NAMALWA (cell line): ENCODE measurements at places on chromosomes 11 and 22.
A peak's percentile ranks its signal among the peaks of the same experiment; 100 is the strongest.

DNA sequence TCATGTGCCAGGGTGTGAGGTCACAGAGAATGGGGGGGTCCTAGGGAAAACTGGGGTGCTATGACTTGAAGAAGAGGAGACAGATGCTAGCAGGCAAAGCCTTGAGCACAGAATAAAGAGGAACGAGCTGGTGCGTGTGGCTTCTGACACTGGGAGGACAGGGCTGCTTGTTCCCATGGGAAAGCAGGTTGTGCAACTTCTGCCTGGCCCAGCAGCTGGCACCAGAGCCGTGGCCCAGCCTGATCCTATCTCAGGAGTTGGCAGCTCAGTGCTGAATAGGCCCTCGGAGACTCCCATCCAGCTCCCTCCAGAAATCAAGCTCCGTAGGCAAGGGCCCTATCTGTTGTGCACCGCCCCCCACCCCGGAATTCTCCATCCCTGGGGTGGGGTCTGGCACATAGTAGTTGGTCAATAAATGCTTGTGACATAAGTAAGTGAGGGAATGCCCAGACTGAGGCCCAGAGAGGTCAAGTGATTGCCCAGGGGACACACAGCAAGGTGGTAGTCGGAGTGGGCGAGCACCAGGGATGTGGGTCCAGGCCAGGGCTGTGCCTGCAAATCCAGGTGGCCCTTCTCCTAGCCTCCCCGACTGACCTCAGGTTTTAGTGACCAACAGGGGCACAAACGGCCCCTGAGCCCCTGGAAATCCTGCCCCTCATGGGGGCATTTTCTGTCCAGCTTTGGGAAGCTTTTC, 19.5 kb upstream of the FADD start:
- DNase-seq, result no peak

- DNase-seq, result no peak
These were observed 259.7 kb downstream of the INSC start for GRCh38 chr11:15374418-15374817.

DNA sequence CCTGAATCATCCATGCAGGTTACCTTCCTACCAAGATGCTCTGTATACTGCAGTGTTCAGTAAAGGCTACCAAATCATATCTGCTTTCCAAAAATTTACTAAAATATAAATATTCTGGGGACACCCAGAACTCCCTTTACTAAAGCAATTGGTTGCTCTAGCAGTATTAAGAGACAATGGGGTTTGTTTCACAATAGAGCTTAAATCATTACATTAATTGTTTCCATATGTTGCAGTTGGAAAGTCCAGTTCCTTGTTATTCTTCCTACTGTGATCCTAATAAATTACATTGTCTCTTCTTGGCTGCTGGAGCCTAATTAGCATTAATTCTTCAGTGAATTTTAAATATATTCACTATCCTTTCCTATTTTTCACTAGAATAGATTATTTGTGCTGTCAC, 316.0 kb upstream of the MTNR1B start:
- DNase-seq, result no peak

- DNase-seq, result no peak
These were observed 2.5 kb downstream of the DCHS1 start for GRCh38 chr11:6653097-6653496.

GRCh38 chr22:26589845-26590736, at the start of gene TPST2:
TSS of gene TPST2 (minus strand) at chr22:26590132. CDS start at chr22:26541630, 48,502 bp downstream.
- DNase-seq, result peak; percentile 81

GRCh38 chr11:106854429-106854828, 163.8 kb downstream of the GUCY1A2 start:
- DNase-seq, result no peak

DNA sequence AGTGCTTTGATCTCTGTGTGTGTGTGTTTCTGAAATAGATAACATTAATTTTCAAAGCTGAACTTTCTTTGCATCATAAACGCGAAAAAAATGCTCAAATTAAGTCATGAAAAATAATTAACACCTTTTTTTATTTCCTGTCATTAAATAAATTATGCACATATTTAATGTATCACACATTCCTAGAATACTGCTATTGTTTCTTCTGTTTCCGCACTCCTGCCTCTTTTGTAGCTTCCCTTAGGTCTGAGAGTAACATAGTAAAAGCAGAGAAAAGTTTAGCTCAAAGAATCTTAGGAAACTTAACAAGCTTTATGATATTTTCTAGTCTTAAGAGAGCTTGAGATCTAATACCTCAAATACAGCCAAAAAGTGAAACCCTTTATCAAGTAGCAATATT, 504.2 kb downstream of the JRKL start:
- no peak for DNase-seq

DNA sequence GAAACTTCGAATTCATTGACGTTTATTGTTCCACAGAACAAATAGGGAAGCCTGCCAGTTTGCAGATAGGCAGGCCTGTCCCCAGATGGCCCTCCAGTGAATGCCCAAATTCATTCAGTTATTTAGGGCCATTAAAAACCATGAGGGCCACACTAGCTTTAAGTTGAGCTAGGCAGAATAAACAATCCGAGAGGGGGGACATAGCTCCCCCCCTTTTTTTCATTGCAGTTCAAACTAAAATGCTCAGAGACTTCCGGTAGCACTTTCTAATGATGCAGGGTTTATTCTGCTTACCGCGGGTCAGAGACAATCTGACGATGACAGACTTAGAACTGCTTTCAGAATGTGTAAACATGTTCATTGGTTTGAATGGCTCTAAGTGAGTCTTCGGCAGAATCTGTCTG, 72.0 kb downstream of the ZBTB16 start:
- no peak for DNase-seq

DNA sequence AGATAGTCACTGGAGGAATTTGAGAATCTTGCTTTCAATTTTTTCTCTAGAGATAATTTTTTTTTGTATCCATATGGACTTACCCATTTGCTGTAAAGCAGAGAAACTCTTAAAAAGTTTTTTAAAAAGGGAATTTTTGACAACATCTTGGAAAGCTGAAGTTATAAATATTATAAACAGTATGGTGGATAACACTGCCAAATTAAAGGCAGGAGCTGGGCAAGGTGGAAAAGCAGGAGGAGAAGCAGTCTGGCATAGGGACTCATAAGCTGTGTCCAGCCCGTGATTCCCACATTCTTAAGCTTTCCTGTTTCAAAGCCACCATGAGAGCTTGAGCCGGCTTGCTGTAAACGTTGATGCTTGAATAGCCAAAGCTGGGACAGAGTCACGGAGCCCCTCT, 149.5 kb downstream of the NAV2 start:
- no peak for DNase-seq

DNA sequence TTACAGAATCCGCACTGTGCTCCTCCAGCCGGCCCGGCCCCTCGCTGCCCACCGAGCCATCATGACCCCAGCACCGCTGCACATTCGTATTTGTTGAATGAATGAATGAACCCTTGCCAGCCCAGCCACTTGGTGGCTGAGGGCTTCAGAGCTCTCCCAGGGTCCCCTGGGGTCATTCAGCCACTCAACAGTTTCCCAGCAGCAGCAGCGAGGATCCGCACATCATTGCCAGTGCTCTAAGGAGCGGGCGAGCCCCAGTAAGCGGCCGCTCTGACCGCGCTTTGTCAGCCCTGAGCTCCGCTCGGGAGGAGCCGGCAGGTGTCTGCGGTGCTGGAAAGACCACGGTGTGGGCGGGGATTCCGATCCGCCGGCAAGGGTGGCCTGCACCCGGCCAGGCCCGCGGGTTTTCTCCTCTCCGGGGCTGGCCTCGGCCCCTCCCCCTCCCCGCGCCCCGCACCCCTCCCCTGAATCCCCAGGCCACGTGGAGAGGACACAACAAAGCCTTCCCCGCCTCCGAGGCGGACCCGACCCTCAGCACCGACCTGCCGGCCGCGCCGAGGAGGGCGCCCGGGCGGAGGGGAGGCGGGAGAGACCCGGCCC, 563 bp downstream of the BID start:
- DNase-seq, result peak; percentile 76

DNA sequence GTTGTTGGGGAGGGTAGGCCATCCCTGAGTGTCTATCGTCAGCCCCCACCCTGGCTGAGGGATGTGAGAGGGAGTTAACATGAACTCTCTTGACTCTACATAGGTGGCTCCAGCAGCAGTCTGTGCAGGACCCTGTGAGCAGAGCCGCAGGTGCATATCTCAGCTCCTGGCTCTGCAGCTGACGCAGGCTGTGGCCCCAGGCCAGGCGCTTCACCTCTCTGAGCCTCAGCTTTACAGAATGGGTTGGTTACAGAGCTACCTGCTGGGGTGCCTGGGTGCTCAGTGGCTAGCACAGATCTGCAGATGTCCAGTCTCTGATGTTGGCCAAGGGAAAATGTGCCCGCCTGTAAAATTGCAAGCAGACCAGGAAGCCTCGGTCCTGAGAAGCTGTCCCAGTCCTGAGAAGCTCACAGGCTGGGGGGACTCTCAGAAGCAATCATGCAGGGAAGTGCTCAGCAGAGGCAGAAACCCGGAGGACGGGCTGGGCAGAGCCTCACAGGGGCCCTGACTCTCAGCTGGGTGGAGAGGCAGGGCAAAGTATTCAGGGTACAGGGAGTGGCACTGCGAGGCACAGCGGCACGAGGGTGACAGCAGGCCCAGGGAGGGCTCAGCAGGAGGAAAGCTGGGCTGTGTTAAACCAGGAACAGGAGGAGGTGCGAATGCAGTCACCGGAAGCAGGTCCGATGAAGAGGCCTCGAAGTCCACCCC, 15.9 kb upstream of the LRP5 start:
- no peak for DNase-seq

DNA sequence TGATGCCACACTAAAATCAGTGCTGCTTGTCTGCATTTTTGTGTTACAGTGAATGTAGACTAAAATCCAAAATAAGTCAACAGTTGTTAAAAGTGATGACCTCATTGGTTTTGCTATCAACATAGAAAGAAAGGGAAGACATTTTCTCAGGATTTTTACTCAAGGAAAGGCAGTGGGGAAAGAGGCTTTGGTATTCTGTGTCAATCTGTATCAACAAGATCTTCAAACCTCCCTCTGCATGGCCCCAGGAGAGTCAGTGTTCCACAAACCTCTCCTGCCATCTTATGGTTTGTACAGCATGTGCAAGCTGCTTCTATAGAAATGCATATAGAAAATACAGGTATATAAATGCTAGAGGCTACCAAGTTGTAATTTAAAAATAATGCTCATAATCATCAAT, 13.8 kb upstream of the OR51M1 start:
- DNase-seq, result peak; percentile 7

DNA sequence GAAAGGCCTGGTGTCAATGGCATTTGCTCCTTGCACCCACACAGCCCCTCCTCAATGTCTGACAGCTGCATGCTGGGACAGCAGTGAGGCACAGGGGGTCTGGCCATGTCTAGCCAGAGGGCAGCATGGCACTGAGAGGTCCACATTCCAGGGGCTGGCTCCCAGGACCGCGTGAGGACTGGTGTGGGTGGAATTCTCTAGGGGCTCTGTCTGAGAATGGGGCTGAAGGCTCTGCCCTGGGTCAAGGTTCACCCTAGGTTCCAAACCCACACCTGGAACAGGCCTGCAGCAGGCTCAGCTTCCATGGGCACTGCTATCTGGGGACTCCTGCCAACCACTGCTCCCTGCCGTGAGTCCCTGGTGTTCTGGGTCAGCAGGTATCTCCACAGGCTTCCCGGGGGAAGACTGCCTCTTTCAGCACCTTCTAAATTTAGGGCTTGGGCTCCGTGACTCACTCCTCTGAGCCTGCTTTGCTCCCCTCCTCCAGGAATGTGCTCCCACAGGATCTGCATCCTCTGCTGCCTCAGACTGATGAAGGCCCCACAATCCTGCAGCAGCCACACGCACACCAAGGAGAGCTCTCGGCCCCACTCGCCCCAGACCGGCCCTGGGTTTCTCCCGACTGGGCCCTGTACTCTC, 4.2 kb downstream of the STARD10 start:
- DNase-seq, result no peak

DNA sequence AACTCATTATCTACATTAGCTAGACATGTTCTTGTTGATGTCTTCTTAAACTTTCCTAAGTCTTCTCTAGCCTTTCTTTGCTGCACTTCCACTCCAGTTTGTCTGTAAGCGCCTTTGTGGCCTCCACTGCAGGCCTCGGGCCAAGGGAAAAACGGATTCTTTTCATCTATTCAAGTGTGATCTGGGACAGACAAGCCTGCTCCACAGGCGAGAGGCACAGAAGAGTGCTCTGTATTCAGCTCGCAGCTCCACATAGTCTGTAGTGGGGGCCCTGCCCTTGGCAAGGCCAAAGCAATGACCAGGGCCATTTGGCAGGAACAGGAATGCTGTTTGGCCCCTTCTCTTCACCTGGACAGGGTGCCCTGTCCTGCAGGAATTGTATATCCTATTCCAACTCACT, 84.1 kb upstream of the BARX2 start:
- no peak for DNase-seq

DNA sequence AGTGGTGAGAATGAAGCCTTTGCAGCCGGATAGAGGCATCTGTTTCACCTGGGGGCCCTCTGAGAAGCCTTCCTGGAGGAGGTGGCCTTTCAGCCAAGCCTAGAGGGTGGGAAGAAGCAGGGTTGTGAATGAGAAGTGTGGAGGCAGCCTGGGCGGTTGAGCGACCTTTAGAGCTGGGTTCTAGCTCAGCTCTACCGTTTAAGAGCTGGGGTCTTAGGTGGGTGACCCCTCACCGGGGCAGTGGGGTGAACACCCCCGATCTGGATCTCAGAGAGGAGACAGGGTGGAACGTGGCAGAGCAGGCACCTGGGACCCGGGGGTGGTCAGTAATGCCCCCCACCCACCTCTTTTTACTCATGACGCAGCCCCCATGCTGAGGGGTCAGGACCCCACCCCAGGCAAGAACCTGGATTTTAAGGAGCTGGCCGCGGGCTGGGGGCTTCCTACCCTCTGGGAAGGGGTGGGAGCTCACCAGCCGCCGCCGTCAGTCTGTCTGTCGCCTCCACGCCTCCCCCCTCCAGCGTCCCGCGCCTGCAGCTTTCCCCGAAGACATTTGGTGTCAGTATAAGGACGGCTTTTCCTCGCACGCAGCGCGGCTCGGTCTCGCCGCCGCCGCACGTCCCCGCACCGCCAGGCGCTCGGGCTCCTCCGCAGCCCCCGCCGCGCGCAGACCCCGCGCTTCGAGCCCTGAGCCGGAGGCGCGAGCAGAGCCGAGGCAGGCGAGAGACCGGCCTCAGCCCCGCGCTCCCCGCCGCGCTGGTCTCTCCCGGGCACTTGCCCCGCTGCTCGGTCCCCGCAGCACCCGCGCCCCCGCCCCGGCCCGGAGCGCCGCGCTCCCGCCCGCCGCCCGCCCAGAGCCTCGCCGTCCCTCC, 13.3 kb upstream of the CACNA1I start:
- DNase-seq, result no peak

- DNase-seq, result no peak
These were observed at the start of gene OR10G4 for GRCh38 chr11:124012697-124013096. TSS of gene OR10G4 (plus strand) at chr11:124012997. CDS start at chr11:124015575, 2,578 bp downstream.

GRCh38 chr22:48713272-48714205, 1114.1 kb downstream of the BRD1 start:
- DNase-seq, result no peak

- no peak for DNase-seq
These were observed 65.7 kb upstream of the APOA1 start for GRCh38 chr11:116903090-116903489.

DNA sequence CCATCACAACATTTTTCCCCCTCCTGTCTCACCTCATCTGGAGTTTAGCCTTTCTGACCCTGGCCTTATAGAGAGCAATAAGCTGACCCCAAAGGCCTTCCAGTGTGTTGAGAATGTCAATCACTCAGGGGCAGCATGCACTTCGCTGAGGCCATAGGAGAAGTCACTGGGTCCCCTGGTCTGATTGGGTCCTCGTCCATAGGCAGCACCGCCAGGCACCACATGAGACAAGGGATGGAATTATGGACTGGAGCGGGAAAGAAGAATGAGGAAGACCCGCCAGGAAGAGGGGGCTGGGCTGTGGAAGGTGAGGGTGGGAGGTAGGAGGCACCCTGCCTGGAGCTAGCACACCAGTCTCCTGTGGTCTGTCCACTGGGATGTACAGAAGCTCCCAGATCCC, 72.9 kb downstream of the DSCAML1 start:
- no peak for DNase-seq

GRCh38 chr11:33775832-33776470, 1.6 kb upstream of the FBXO3 start:
- DNase-seq, result no peak
